Central memory CD4-positive, alpha-beta T cell (primary cell): ENCODE measurements at places on chromosomes 13 and 19.

GRCh38 chr13:30997697-30998096, 65.2 kb downstream of the TEX26 start:
- no peak for DNase-seq

GRCh38 chr19:42274065-42274682, 5.1 kb downstream of the CIC start:
- DNase-seq: no peak

DNA sequence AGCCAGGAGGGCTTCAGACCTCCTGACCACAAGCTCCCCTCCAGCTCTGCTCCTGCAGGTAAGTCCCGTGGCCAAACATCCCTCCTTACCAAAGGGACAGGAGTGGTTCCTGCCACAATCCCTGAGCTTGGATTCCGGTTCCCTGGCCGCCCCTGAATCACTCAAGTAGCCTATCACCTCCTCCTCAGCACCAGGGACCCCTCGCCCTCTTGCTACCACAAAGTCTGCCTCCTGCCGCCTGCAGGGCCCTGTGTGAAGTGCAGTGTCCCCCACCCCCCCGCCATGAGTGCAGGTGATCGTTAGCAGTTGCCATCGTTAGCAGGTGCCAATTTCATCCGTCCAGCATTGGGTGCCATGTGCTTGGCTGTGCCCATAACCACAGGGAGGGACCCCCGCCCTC, 40.8 kb upstream of the RANBP3 start:
- no peak for DNase-seq

- DNase-seq: no peak
Observed at GRCh38 chr19:2149980-2150793, 1.2 kb downstream of the AP3D1 start.

GRCh38 chr19:43430142-43430710, 15.5 kb downstream of the TEX101 start:
- no peak for DNase-seq

DNA sequence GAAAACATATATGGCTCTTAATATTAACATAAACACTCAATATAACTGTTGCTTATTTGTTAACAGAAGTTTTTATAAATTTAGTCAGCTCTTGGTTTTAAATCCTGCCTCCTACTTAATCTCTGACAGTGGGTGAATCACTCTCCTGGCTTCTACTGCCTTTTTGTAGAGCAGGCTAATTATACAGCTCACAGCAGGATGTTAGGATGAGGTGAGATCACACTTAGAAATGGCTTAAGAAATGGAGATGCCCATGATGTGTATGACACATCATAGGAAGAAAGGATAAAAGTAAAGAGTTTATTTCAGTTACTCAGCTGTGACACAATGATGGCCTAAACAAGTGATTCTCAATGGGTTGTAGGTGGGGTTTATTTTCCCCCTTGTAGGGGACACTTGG, 345.6 kb downstream of the SPRY2 start:
- no peak for DNase-seq

GRCh38 chr19:3125900-3126524, 9.8 kb upstream of the GNA15 start:
- DNase-seq: peak; percentile 51

DNA sequence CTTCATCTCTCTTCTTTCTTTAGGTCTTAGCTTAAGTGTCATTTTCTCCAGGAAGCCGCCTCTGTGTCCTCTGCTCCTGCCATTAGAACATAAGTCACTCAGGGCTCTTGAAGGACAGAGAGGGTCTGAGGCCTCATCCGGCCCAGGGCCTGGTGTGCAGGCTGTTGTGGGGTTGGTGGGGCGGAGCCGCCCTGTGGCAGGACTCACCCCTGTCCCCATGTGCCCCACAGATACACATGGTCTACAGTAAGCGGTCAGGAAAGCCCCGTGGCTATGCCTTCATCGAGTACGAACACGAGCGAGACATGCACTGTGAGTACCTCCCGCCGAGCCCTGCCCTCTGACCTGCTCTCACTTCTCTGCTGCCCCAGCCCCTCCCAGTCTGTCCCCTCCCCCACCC, 13.0 kb upstream of the LIN7B start:
- DNase-seq: no peak

GRCh38 chr19:58468216-58468839, 1.4 kb downstream of the ZNF324 start:
- no peak for DNase-seq
